ENCODE measurements at places on chromosomes 11 and 22.

- DNase-seq = no peak
Observed at GRCh38 chr22:50002791-50003190, 9.8 kb downstream of the IL17REL start.

DNA sequence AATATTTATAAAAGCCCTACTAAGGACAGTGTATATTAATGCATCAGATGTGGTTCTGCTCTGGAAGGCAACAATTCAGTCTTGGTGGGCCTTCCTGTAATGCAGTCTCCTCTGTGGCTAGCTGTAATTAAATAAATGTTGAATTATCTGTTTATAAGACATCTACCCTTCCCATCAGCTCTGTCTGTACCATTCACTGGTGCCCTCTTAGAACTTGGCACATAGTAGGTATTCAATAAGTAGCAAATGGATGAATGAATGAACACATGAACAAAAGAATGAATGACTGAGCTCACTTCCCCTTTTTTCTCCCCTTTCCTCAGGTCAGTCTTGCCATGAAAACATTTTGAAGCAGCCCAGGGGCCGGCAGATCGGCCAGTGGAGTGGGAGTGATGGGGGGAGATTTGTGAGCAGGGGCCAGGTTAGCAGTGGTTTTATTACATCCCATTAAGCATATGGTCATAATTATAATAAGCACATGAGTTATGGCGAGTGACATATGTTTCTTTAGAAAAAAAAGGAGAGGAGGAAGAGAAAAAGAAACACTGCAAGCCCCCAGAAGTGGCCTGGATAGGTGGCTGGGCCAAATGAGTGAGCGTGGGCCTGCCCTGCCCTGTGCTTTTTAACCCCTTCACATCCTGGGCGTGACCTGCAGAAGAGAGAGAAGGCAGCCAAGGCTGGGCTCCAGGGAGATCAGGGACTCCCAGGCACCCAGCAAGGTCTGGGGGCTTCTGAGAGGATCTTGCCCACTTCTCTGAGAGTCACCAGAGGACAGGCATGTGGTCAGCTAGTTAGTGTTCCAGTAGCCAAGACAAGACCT, 48.6 kb upstream of the CD82 start:
- DNase-seq = no peak

- no peak for DNase-seq
Observed at GRCh38 chr22:21652547-21653545, 10.7 kb downstream of the SDF2L1 start.

DNA sequence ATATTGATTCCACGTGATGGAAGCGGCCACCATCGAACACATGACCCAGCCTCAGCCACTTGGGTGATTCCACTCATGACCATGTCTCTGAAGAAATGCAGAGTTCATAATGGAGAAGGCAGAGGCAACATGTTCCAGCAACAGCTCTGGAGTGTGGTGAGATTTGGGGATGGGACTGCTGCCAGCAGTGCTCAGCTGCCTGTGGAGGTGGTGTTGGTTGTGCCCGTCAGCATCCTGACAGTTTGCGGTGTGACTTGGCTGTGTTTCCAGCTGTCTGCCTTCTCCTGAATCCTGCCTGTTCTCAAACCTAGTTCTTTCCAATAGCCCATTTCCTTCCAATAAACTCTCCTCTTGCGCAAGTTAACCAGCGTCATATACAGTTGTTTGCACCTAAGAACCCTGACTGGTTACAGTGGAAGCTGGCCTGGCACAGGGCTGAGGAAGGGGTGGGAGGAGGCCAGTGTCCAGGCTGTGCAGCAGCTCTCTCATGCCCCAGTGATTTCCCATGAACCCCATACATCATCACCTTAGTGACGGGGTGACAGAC, 22.0 kb upstream of the OR8B8 start:
- no peak for DNase-seq

DNA sequence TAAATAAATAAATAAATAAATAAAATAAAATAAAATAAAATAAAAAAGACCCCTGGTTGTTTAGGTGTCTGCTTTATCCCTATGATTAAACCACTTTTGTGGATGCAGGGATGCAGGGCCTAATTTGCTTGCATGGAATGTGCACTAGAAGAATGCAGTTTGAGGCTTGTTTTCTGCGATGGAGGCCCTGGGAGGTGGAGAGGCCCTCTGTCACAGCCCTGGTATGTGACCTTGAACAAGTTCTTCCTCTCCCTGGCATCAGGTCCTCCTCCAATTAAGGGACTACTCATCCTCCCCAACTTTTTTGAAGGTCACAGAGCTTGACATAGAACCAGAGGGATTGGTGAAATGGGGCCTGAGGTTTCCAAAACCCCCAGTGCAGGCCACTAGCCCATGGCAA, 22.7 kb downstream of the KCNJ4 start:
- no peak for DNase-seq

GRCh38 chr11:60834742-60835533, 7.0 kb upstream of the CCDC86 start:
- DNase-seq = no peak

- no peak for DNase-seq
Observed at GRCh38 chr11:114482114-114482513, 42.8 kb downstream of the REXO2 start.

- DNase-seq = no peak
Observed at GRCh38 chr11:93844568-93844967, 5.8 kb downstream of the VSTM5 start.

DNA sequence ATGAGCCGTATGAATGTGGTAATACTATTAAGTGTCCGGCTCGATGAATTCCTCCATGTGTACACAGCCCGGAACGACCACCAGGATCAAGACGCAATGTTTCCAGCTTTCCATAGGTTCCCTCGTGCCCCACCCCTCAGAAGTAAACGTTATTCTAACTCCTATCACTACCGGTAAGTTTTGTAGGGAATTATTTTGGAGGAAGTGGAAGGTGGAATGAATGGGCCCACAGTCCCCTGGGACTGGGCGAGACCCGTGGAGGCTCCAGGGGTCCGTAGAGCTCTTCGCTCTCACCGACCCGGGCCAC, 720 bp upstream of the FAR1 start:
- DNase-seq = no peak

DNA sequence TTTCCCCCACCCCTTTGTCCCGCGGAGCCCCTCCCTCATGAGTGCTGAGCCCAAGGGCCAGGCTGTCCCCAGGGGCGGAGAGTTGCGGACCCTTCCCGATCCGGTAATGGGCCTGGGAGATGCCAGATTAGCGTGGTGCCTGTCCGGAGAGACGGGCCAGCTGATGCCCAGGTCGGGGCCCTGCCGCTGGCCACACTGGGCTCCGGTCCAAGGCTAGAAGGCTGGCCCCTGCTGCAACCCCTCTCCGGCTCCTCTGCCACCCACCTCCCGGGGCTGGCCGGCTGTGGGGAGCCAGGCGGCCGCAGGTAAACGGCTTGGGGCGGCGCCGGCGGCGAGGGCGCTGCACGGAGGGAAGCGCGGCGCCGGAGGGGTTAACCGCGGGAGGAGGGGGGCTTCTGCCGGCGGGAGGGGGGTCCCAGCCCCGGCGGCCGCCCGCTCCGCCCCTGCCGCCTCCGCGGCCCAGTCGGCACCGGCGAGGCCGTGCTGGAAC, at the start of gene KCNK4:
Gene KCNK4, plus strand, starts transcription at position 41 of the 490 bp plus-strand sequence. CDS start 1,717 bp downstream, outside the sequence.
- DNase-seq = no peak

- DNase-seq = no peak
Observed at GRCh38 chr11:62353841-62354240, 16.6 kb downstream of the ASRGL1 start.

DNA sequence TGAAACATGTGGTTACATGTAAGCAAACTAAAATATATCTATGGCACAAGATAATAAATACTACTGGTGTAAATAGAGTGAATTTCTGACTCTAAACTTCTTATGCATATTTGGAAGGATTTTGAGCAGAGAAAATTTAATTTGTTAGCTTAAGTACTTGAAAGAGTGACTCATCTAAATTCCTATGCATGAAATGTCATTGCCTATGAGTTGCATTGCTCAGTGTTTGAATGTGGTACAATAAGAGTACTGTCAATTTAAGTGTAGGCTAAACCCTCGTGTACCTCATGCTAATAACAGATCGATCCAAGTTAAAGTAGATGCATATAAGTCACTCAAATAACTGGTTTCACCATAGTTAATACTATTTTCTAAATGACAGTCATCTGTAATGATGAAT, 5.3 kb upstream of the CARD18 start:
- DNase-seq = no peak

GRCh38 chr22:21762712-21763581, 27.4 kb upstream of the YPEL1 start:
- no peak for DNase-seq

GRCh38 chr11:76524919-76525318, 80.1 kb downstream of the EMSY start:
- no peak for DNase-seq

DNA sequence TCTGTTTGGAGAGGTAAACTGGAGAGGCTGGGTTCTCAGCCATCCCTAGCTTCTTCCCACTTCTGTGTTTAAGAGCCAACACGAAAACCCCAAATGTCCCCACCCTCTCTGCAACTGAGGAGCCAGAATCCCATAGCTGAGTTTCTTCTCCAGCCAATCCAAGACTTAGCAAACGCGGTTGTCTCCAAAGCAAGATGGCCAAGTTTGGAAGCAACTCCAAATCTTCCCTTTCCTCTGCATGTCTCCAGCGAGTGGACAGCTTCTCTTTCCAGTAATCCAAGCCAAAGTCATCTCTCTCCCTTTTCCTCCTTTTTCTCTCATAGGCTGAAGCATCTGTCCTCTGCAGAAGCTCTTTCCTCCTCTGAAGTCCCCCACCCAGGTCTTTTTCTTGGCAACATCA, 539.2 kb downstream of the MIAT start:
- DNase-seq = no peak

- no peak for DNase-seq
Observed at GRCh38 chr22:19759427-19760057, 1.0 kb upstream of the TBX1 start.

DNA sequence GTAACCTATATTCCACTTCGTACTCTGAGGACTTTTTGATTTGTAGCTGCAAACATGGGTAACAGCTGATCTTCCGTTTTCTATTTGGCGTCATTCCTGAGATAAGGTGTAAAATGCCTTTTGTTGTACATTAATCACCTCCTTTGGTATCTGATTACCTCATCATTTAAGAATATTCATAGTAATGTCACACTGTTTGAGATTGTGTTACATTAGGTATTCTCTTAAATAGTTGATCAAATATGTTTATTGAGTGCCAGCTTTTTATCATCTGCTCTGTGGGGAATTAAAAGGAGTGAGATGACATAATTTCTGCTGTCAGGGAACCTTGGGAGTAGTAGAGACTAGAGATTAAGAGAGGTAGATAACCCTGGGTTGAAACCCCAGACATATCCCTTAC, 5.9 kb downstream of the NCAM1 start:
- DNase-seq = no peak

- peak; percentile 45 for DNase-seq
Observed at GRCh38 chr22:36729321-36729720, 25.8 kb upstream of the CACNG2 start.

GRCh38 chr11:87517351-87517750, 479.6 kb downstream of the TMEM135 start:
- no peak for DNase-seq

GRCh38 chr11:71449596-71449995, 1.4 kb upstream of the DHCR7 start:
- no peak for DNase-seq

DNA sequence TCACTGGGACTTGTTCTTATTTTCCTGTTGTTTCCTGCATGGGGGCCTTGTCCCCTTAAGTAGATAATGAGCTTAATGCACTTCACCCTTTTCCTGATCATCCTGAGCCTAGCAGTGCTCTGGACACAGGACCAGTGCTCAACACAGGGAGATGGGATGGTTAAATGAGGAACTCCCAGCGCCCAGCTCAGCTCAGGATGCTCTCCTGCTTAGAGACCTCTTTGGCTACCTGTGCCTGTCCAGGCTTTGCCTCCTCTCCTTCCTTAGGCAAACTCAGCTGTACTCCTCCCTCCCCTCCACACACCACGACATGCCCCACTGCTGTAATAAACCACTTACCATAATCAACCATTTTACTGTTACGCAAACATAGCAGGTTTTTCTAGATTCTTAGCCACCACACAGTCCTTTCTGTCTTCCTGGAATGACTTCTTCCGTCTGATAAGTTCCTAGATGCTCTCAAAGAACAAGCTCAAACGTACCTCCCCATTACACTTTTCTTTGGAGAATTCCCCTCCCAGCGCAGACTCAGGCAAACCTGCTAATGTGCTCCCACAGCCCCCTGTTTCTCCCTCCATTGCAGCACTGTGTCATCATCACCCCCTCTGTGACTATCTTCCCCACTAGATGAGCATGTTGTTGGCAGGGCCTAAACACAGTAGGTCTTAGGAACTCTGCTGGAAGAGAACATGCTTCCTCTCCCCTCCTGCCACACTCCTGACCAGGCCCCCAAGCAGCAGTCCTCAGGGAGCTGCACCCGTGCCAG, 113.6 kb downstream of the MICAL2 start:
- no peak for DNase-seq

DNA sequence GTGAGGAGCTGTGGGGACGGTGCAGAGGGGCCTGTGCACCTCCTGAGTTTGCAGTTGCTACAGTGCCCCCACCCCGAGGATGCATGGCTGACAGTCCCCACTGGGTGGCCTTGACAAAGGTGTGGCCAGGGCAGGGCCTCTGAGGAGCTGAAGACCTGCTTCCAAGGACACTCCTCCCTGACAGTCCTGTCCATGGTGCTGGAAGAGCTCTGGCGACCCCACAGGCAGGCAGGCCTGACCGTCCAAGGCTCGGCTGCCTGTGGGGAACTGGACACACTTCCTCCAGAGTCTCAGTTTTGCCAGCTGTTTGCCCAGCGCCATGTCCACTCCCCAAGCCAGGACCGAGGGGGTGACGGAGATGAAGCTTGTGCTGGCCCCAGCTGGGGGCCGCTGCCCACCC, 32.7 kb downstream of the BRSK2 start:
- DNase-seq = no peak

DNA sequence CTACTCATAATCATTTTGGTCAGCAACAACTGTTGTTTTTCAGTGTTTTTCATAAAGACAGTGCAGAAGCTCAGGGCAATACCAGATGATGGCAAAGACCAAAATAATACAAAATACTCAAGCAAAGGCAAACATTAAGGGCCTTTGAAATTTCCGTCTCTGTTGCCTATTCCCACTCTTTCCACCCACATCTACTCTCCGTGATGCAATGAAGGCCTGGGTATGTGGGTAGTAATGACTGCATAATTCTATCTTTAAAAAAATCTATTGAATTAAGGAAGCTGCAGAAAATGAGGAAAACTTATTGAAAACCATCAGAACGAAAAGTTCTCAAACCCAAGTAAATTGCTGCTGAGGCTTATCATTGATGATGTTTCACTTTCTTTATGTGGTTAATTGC, 203.3 kb downstream of the MAML2 start:
- no peak for DNase-seq

DNA sequence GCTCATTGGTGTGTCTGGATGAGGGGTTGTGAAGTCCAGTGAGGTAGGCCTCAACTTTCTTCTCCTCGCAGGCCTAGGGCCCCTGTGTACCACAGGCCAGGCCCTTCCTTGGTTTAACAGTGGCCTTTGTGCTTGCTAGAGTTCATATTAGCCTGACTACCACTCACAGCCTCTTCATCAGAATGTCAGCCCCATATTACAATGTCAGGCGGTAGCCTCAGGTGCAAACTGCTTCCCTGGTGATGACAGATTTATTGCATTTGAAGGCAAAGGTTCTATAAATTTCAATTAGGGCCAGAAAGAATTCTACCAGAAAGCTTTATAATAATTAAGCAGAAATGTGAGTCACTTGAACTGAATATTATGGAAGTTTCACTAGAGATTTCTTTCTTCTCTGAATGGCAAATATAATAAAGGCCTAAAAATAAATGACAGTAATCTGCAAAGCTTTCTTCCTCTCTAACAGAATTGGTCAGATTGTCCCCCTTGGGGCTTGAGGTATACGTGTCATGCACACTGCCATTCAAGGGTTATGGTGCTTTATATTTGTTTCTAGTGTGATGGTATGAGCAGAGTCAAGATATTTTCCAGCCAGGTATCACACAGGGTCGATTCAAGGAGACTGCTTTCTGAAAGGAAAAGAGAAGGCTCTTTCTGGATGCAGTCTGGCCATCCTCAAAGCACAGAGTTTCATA, 210.3 kb downstream of the CWF19L2 start:
- DNase-seq = no peak
